ENCODE measurements at places on chromosomes 1 and 21. TPM values are rescaled to one million over a fixed set of nuclear protein-coding genes. Genes with fewer than 3 reads are reported as not detected.
A peak's percentile ranks its signal among the peaks of the same experiment; 100 is the strongest.

- H3K4me3 ChIP-seq, result no peak overlapping the region
- DNase-seq, result no peak
- H3K36me3 ChIP-seq, result peaks cover 99% of the 10 kb centered on the region
- no peak overlapping the region for H3K27ac ChIP-seq
- H3K4me1 ChIP-seq, result no peaks in the 10 kb centered on the region
Observed at GRCh38 chr1:12258272-12258671, 28.4 kb downstream of the VPS13D start.

- no peaks in the 10 kb centered on the region for H3K27me3 ChIP-seq
- no peaks in the 10 kb centered on the region for H3K36me3 ChIP-seq
- H3K27ac ChIP-seq, result no peak overlapping the region
- H3K4me3 ChIP-seq, result no peak overlapping the region
- no peaks in the 10 kb centered on the region for H3K4me1 ChIP-seq
Observed at GRCh38 chr1:233440951-233441401, 113.5 kb downstream of the MAP3K21 start.

DNA sequence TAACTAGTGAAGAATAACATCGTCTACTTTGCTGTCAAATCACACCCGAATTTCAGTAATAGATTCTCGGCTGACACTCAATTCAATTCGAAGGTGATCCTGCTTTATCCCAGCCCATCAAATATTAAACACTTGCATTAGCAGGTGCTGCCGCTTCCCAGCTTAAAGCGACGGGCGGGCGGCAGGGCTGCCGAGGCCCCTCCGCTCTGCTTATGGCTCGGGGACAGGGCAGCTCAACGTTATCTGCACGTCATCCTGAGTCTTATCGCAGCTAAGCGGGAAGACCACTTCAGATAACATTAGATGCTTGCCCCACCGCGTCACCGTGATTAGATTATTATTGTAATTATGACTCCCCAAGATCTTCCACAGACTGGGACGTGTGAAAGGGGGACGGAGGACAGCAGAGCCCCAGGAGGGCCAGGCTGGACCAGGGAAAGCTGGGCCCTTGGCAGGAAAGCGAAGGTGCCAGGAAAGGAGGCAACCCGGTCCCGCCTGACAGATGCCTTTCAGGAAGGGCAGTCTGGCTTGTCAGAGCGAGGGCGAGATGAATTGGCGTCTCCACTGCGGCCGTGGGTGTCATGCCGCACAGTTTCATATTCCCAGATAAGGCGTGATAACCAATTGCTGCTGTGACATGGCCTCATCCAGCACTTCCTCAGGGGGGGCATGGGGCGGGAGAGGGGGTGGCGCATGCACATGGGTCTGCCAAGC is 37.0 kb downstream of the DMAP1 start:
- no peak overlapping the region for H3K27ac ChIP-seq
- no peaks in the 10 kb centered on the region for H3K27me3 ChIP-seq
- H3K36me3 ChIP-seq, result no peaks in the 10 kb centered on the region
- H3K4me1 ChIP-seq, result no peaks in the 10 kb centered on the region
- H3K4me3 ChIP-seq, result no peak overlapping the region

DNA sequence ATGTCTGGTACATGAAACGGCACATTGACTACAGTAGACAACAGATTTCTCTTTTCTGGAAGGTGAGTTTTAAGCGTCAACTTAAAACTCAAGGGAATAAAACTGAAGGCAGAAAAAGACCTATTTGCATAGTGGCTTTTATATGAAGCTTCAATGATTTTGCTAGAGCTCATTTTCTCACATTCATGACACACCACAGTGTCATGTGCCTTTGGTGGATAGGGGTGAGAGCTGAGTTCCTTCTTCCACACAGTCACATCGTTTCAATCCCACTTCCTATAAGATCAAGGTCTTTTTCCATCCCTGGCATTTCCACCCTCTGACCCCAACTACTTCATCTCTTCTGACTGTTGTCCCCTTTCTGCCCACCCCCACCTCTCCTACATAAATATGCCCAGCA is 31.0 kb downstream of the IL12RB2 start:
- H3K4me3 ChIP-seq, result no peak overlapping the region
- peaks cover 14% of the 10 kb centered on the region for H3K4me1 ChIP-seq
- H3K27ac ChIP-seq, result peak overlapping the region; percentile 87
- no peaks in the 10 kb centered on the region for H3K36me3 ChIP-seq

- peaks cover 9% of the 10 kb centered on the region for H3K4me1 ChIP-seq
- H3K27ac ChIP-seq, result peak within 1 kb of the TSS; percentile 19
- H3K27me3 ChIP-seq, result no peaks in the 10 kb centered on the region
- H3K36me3 ChIP-seq, result no peaks in the 10 kb centered on the region
Observed at GRCh38 chr1:168136709-168137514, at the start of gene GPR161. GPR161 (minus strand) TSS chr1:168136930; CDS start chr1:168104850, 32,080 bp downstream.

DNA sequence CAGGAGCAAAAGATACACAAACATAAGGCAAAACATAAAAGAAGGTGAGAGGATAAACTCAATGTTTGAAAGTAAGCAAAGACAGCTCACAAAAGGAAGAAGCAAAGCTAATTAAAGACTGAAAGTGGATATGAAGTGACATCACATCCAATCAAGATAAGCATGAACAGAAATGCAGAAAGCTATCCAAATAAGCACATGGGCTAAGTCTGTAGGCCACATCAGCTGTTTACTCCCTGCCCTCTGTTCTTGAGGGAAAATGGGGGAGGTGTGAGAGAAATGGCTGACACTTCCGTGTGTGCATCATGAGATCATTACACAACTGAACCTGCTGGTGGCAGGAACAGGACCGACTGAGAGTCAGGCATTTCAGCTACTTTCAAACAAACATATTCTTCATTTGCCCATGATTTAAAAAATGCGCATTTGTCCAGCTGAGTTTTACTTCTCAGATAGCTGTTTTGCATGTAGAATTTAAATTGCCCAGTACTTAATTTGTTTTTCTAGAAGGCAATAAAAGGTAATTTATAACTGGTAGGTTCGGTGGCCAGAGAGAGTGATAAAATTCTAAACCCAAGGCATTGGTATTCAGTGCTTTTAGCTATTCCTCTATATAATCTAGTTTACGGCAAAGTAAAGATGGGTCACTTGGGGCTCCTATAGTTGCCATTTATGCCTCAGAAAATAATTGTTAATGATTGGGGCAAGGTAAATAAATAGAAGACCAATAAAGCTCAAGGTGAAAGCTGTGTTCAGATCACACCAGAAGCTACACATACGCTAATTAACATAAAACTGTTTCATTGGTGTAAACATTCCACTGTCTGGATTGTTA is 27.2 kb upstream of the MAN1A2 start:
- H3K27ac ChIP-seq, result no peak overlapping the region
- no peak for DNase-seq
- no peaks in the 10 kb centered on the region for H3K27me3 ChIP-seq
- H3K36me3 ChIP-seq, result no peaks in the 10 kb centered on the region
- no peaks in the 10 kb centered on the region for H3K4me1 ChIP-seq

The SMPDL3B gene
- total RNA-seq, result not detected

The EXOC8 gene
- total RNA-seq, result 13.7 TPM

The LCE6A gene
- not detected for total RNA-seq

Data from psoas muscle (tissue), 8 donors.